Naive B cell (primary cell): ENCODE measurements at places on chromosomes 6 and 20. TPM values are rescaled to one million over a fixed set of nuclear protein-coding genes. Genes with fewer than 3 reads are reported as not detected.

PLCB1 gene
- polyA plus RNA-seq, result 0.35 TPM

COL9A3 gene
- 1.2 TPM for polyA plus RNA-seq

FAM184A gene
- not detected for polyA plus RNA-seq

BNIP5 gene
- not detected for polyA plus RNA-seq

HLA-DPB1 gene
- polyA plus RNA-seq, result 2,925 TPM
